ENCODE measurements at places on chromosomes 2 and 18. TPM values are rescaled to one million over a fixed set of nuclear protein-coding genes. Genes with fewer than 3 reads are reported as not detected.

GRCh38 chr18:32695534-32695933, 77.3 kb downstream of the KLHL14 start:
- no peak overlapping the region for H3K27ac ChIP-seq
- DNase-seq, result no peak
- peaks cover 17% of the 10 kb centered on the region for H3K27me3 ChIP-seq
- no peak overlapping the region for H3K4me3 ChIP-seq
- no peaks in the 10 kb centered on the region for H3K36me3 ChIP-seq
- H3K4me1 ChIP-seq, result no peaks in the 10 kb centered on the region

DNA sequence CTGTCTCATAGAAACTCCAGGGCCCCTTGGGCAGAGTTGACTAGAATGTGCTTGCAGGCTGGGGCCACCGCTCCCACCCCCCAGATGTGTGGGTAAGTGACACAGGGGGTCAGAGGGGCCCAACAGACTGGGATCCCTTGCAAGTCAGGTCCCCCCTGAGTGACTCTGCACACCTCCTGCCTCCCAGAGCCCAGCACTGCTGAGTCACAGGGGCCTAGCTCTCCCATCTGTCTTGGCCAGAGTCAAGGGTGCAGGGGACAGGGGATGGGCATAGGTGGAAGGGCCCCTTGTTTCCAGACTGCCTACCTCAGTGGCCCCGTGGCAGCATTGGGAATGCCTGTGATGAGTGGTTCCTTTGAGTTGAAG, 11.4 kb downstream of the SH2D6 start:
- no peaks in the 10 kb centered on the region for H3K27me3 ChIP-seq
- no peak for DNase-seq
- H3K27ac ChIP-seq, result no peak overlapping the region
- peaks cover 4% of the 10 kb centered on the region for H3K4me1 ChIP-seq

- DNase-seq, result no peak
- H3K27ac ChIP-seq, result peak overlapping the region; percentile 98
- no peaks in the 10 kb centered on the region for H3K36me3 ChIP-seq
- H3K4me1 ChIP-seq, result peaks cover 73% of the 10 kb centered on the region
- H3K27me3 ChIP-seq, result no peaks in the 10 kb centered on the region
These were observed 137.6 kb upstream of the ID2 start for GRCh38 chr2:8544171-8544785.

DNA sequence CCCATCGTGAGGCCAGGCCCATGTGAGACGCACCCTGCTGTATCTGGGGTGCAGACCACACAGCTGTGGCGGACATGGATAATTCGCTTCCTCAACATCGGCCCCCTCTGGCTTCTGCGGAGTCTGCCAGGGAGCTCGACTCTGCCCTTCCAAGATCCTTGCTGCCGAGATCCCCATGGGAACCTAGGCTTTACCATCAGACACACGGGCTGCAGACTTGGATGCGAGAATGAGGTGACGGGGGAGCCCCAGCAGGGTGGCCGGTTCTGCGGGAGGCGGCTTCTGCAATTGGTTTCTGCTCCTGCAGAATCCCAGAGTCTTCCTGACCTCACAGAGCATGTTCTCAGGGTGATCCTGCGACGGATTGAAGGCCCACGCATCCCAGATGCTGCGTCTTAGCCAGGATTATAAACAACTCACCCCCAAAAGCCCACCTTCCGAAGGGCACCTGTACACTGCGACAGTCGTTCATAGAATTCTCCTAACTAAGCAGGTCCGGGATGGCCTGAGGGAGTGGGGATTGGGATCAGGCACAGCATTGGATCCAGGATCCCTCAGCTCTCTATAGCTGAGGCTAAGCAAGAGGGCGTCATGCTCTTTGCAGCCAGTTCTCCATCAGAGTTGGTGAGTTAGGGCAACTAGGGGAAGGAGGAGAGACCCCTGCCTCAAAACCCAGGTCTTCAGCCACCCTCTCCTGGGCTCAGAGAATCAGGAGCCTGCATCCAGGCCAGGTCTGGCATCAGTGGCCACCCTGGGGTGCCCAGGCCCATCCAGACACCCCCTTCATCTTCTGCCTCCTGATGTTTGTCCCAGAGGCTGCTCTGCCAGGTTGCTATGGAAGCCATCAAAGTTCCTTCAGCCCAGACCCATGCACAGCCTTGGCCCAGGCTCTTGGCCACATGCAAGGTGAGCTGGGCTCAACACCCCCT, 74.7 kb upstream of the SNTG2 start:
- DNase-seq, result no peak
- no peak overlapping the region for H3K4me3 ChIP-seq
- H3K36me3 ChIP-seq, result no peaks in the 10 kb centered on the region
- H3K27me3 ChIP-seq, result peaks cover 23% of the 10 kb centered on the region

GRCh38 chr2:49113046-49113445, 41.3 kb downstream of the FSHR start:
- H3K4me3 ChIP-seq, result no peak overlapping the region
- H3K4me1 ChIP-seq, result no peaks in the 10 kb centered on the region
- H3K27ac ChIP-seq, result no peak overlapping the region

GRCh38 chr2:161223139-161223732, 63.0 kb downstream of the TANK start:
- DNase-seq, result no peak
- no peak overlapping the region for H3K4me3 ChIP-seq
- H3K36me3 ChIP-seq, result no peaks in the 10 kb centered on the region
- no peaks in the 10 kb centered on the region for H3K27me3 ChIP-seq

DNA sequence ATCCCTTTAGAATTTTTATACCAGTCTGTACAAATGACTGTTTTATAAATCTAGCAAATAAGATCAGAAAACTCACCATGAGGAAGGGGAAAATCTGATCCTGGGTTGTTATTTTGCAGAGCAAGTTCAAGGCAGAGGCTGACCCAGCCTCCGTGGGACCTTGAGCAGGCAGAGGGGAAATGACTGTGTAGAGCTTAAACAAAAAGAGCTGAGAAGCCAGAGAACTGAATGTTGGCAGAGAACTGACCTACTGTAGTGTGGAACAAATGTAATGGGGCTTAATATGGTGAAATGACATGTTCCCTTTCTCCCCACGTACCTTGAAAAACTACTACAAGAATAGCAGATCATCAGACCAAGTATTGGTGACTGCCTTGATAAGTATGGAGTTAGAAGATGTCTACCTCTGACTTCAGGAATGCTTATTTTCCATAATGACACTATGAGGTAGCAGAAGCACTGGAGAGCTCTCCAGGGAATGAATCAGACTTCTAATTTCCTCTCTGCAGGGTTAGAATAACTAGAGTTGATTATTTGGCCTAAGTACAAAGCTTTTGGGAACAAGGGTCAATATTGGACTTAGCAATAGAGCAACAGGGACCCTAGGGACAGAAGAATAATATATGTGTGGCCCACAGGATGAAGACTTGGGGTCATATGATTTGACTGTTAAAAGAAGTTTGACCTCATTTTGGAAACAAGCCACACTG, 304.4 kb downstream of the CCDC178 start:
- H3K27ac ChIP-seq, result no peak overlapping the region
- H3K36me3 ChIP-seq, result no peaks in the 10 kb centered on the region
- H3K4me3 ChIP-seq, result no peak overlapping the region
- H3K4me1 ChIP-seq, result no peaks in the 10 kb centered on the region
- no peak for DNase-seq
- no peaks in the 10 kb centered on the region for H3K27me3 ChIP-seq

DNA sequence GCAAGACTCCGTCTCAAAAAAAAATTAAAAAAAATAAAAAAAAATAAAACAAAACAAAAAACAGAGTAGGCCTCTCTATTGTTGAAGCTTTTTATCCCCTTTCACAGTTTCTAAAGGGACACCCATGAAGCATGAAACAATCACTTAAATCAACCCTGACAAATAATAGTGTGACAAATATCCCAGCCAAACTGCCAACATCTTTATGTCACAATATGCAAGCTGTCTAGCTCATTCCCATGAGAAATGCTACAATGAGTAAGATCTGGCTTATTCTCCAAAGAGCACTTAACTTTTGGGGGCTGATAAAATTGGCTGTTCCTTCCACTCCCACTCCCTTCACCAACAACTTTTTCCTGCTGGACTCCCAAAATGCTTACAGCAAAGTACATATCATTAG, 21.7 kb upstream of the ABCA12 start:
- H3K27me3 ChIP-seq, result no peaks in the 10 kb centered on the region
- peaks cover 2% of the 10 kb centered on the region for H3K36me3 ChIP-seq

DNA sequence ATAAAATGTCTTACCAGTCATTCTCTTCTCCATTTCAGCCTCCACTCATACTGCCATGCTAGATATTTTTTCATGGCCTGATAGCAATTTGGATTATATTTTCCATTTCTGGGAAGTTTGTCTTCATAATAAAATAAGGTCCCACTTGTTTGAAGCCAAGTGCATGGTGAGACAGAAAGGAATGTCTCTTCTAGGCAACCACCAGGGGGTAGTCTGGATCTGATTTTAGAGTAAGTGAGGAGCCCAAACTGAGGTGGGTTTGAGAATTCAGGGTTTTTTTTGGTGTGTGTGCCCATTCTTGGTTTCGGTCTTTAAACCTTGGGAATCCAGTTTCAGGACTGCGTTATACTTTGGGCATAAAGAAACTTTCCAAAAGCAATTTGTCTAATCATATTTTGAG, 315.5 kb downstream of the RPRM start:
- no peak for DNase-seq
- no peak overlapping the region for H3K27ac ChIP-seq
- no peaks in the 10 kb centered on the region for H3K36me3 ChIP-seq

DNA sequence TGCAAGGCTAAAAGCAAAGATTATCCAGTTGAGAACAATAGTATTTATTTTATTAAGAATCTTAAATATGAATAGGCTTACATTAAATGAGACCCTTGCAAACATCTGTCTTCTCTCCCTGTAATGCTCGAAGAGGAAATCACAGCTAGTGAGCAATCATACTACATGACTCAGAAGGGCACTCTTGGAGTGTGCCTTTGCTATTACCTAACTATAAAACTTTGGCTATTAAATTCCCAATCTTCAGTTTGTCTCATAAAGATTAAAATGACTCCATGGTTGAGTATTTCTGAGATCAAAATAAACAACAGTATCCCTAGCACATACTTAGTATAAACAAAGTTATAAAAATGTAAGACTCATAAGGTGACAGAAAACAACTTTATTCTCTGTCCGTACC, 296.9 kb downstream of the KCNJ3 start:
- no peaks in the 10 kb centered on the region for H3K27me3 ChIP-seq
- no peaks in the 10 kb centered on the region for H3K36me3 ChIP-seq
- no peak overlapping the region for H3K27ac ChIP-seq
- no peaks in the 10 kb centered on the region for H3K4me1 ChIP-seq
- DNase-seq, result no peak

- no peak overlapping the region for H3K27ac ChIP-seq
- no peaks in the 10 kb centered on the region for H3K27me3 ChIP-seq
- peaks cover 11% of the 10 kb centered on the region for H3K36me3 ChIP-seq
- peaks cover 7% of the 10 kb centered on the region for H3K4me1 ChIP-seq
These were observed 51.0 kb downstream of the TTC27 start for GRCh38 chr2:32678825-32679224.

ZEB2 gene
- total RNA-seq, result 61.1 TPM

XDH gene
- total RNA-seq, result 0.16 TPM

- H3K4me3 ChIP-seq, result no peak overlapping the region
- no peaks in the 10 kb centered on the region for H3K36me3 ChIP-seq
- peaks cover 21% of the 10 kb centered on the region for H3K27me3 ChIP-seq
- peak overlapping the region; percentile 19 for H3K27ac ChIP-seq
- peaks cover 13% of the 10 kb centered on the region for H3K4me1 ChIP-seq
- no peak for DNase-seq
These were observed 132.1 kb upstream of the MAP3K20 start for GRCh38 chr2:172943539-172943938.

DNA sequence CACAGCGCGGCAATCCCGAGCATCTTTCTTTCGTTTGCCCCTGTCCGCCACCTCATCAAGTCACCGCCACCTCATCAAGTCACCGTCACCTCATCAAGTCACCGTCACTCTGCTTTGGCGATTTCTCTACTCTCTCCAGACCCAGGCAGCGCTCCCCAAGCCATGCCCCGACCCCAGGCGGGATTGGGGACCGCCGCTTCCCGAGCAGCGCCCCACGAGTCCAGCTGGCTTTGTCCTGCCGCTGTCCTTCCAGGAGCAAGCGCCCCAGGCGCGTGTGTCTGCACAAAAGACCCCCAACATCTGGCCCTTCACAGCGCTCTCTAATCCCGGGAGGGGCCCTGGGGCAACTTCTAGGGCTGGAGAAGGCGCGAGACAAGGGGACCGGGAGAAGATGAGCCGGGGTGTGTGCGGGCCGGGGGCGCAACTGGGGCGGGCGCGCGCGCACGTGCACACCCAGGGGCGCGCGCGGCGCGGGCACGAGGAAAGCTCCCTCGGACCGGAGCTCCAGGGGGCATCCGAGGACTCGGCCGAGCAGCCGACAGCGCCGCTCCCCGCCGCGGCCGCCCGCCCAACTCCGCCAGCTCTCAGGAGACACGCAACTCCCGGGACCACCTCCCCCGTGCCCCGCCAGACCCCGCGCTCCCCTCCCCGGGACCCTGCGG, 633 bp upstream of the RNF152 start:
- no peaks in the 10 kb centered on the region for H3K36me3 ChIP-seq
- H3K4me3 ChIP-seq, result peak overlapping the region; percentile 92
- H3K27ac ChIP-seq, result no peak overlapping the region
- peaks cover 56% of the 10 kb centered on the region for H3K27me3 ChIP-seq
- no peak for DNase-seq

All from T-helper 17 cell (primary cell).